Erythroblast (primary cell): ENCODE measurements at places on chromosomes 7 and 10.

- no peak for DNase-seq
Observed at GRCh38 chr7:47198159-47198558, 383.8 kb downstream of the TNS3 start.

- peak; percentile 81 for DNase-seq
Observed at GRCh38 chr10:74244097-74244685, 93.2 kb downstream of the ADK start.

DNA sequence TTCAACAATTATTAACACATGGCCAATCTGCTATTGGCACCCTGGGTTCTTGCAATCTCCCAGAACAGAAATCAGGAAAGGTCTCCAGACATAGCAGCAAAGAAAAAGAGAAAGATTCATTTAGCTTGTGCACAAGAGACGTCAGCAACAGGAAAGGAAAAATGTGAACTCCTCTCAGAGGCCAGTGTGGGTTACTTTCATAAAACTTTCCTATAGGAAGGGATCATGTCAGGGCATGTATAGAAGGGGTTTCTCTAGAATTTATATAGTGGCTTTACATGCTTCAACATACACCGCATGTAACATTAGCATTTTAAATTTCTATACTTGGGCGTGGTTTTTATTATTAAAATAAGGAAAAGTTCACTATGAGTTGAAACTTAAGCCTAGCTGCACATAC is 725.1 kb downstream of the SORCS1 start:
- no peak for DNase-seq

DNA sequence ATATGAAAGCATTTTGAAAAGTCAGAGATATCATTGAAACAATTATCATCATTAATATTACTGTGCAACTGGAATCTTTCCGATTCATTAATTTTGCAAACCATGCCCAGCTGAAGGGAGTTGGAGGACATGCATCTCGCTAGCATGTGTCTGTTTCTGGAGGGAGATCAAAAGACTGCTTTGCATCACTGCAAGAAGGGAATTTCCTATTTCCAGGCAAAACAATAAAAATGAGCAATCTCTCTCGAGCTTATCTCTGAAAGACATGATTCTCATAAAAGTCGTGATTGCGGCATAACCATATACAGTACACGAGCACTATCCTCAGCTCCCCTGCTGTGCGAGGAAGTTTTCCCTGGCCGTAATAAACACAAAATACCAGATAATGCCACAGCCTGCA is 607.6 kb upstream of the DPP6 start:
- no peak for DNase-seq

- DNase-seq = no peak
Observed at GRCh38 chr10:12077580-12078180, 8.9 kb downstream of the DHTKD1 start.

GRCh38 chr10:98262571-98262970 is 5.4 kb downstream of the LOXL4 start:
- DNase-seq = peak; percentile 53

DNA sequence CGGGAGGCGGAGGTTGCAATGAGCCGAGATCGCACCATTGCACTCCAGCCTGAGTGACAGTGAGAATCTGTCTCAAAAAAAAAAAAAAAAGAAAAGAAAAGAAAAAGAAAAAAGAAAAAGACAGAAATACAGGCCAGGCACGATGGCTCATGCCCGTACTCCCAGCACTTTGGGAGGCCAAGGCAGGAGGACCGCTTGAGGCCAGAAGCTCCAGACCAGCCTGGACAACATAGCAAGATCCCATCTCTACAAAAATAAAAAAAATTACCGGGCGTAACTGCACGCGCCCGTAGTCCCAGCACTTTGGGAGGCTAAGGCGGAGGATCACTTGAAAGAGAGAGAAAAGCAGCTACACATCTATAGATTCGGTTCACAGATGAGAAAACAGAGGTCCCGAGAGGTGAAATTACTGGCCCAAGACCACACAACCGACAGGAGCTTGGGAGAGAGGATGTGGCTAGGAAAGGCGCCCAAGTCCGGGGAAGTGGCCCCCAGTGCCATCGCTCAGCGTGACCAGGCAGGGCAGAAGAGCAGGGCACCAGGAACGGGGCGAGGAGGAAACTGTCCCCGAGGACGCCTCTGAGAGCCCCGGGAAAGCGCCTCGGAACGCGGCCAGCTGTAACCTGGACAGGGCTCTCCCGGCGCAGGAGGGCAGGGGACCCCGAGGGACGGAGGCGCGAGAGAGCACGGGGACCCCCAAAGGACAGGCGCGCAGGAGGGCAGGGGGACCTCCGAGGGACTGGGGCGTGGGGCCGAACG is 612 bp downstream of the SNX8 start:
- peak; percentile 59 for DNase-seq

DNA sequence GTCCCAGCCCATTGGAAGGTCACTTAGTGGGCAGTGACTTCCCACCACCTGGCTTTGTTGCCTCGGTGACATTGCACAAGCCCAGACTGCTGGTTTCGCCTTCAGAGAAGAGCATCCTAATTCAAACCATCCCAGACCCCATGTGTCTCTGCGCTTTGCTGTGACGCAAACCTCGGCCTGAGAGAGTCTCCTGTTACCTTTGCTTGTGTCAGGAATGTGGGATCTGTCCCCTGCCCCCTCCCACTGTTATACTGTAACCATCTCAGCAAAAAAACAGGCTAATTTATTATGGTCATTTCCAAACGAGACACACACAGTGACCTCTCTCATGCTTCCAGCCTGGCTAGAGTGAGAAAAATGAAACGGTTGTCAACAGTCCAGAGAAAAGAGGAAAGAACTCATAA is 25.0 kb upstream of the AQP1 start:
- DNase-seq = no peak

- no peak for DNase-seq
Observed at GRCh38 chr10:65143723-65144122, 1622.5 kb downstream of the REEP3 start.

- DNase-seq = no peak
Observed at GRCh38 chr7:151550656-151551286, 31.1 kb upstream of the RHEB start.

- peak; percentile 24 for DNase-seq
Observed at GRCh38 chr7:26857506-26858240, 6.7 kb downstream of the SKAP2 start.

DNA sequence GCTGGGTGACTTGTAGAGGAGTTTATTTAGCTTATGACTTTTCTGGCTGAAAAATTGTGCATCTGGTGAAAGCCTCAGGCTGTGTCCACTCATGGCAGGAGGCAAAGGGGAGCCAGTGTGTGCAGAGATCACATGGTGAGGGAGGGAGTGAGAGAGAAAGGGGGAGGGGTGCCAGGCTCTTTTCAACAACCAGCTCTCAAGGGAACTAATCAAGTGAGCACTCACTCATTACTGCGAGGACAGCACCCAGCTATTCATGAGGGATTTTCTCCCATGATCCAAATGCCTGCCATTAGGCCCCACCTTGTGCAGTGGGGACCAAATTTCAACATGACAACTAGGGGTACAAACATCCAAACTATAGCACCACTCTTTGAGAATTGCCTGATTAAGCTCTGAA is 590.2 kb downstream of the MAGI2 start:
- DNase-seq = no peak

GRCh38 chr10:111113238-111113960 is 36.6 kb downstream of the ADRA2A start:
- DNase-seq = no peak

- DNase-seq = no peak
Observed at GRCh38 chr10:13871776-13872175, 285.0 kb downstream of the PRPF18 start.

DNA sequence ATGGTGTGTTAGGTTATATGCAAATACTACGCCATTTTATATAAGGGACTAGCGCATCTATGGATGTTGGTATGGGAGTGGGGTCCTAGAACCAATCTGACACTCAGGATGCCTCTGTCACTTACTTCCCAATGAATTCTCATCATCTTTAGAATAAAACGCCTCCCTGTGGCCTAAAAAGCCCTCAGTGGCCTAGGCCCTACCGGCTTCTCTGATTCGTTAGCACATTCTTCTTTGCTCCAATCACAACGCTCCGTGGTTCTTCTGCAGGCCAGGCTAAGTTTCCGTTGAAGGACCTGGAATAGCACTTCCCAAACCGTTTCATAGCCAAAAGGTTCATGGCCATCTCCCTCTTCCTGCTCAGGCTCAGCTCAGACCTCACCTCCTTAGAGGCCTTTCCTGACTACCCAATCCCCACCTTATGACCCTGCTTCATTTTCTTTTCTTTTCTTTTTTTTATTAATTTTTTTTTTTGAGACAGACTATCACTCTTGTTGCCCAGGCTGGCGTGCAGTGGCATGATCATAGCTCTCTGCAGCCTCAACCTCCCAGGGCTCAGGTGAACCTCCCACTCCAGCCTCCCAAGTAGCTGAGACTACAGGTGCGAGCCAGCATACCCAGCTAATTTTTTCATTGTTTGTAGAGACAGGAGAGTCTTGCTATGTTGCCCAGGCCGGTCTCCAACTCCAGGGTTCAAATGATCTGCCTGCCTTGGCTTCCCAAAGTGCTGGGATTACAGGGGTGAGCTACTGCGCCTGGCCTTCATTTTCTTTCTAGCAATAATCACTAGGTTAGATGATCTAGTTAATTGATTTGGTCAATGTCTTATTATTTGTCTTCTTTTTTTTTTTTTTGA is 24.5 kb upstream of the YWHAG start:
- peak; percentile 42 for DNase-seq

DNA sequence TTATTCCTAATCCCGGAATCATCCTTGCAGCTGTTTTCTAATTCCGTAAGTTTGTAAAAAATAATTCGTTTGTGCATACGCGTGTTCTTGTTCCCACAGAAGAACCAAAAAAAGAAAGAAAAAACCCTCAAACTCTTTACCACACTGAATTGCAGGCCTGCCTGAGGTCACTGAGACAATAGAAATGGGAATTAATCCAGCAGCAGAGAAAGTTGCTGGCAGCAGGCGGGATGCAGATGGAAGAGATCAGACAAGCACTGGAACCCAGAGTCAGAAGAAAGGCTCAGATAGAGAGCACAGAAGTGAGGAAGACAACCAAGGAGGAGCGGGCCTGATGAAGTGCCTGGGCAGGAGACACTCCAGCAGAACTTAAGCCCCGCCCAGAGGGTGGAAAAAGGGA is 141.5 kb upstream of the VWC2 start:
- DNase-seq = no peak

DNA sequence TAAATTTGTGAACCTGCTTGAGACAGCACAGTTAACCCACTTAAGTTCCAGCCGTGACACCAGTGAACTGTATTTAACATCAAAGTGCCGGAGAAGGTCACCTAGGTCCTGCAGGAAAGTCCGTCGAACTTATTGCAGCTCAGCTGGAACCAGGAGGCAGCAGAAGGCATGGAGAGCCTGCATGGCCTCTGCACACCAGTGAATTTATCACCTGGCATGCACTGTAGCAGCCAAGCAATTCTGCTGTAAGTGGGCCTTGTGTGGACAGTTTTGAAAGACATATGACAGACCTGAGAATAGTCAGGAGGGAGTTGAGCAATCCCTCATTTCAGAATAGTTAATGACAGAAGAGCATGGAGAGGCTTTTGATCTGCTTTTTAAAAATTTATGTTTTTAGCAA is 108.8 kb downstream of the PLXDC2 start:
- DNase-seq = no peak

DNA sequence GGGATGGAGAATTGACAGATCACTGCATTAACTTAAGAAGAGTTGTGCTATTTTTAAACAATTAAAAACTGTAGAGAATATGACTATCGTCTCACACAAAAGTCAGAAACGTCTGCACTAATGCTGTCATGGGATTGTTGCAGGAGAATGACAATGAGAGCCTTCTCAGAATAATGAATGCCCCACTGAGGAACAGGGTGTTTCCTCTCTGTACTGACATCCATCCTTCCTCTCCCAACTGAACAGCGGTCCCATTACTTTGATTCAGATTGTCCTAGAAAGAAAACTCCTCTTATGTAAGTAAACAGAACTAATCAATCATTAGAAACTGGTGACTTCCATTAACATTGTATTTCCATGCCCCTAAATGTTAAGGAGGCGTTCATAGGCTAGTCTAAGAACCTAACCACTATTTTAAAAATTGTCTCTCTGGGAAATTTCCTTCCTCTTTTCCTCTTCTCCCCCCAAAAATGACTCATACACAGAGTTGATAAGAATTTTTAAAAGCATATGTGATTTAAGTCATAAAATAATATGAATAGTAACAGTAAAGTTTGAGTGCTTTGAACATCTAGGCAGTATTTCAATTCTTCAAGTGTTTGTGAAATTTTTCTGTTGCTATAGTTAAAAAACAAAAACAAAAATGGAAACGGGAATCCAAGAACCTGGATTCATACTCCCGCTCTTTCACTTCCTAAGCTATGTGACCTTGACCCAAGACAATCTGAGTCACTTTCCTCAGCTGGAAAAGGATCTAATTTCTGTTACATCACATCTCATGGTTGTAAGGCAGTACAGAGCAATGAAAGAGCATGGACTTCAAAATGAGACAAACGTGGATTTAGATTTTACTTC is 12.7 kb upstream of the MACC1 start:
- no peak for DNase-seq

DNA sequence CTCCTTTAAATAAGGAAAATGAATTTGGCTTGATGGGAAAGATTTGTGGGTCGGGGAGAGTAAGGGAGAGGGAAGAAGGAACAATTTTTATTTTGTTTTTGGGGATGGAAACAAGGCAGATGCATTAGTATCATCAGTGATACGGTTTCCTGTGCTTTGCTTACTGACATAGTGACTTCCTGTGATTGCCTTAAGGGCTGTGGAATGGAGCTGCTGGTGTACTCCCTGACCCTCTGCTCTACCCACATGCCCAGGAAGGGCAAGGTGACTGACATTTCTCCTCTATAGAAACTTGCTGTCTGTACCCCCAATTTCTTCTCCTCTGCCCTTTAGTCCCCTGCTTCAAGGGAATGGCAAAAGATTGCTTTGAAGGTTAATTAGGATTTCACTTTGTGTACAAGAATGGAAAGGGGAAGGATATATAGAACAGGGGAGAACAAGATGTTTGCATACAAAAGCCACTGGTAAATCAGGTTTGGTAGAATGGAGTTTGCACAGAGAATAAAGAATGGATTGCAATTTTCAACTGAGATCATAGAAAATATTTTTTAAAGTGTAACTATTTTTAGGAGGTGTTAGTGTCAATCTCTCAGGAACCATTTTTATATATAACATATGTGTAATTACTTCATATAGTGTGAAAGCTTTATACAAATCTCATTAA is 129.0 kb upstream of the AGR3 start:
- DNase-seq = no peak

DNA sequence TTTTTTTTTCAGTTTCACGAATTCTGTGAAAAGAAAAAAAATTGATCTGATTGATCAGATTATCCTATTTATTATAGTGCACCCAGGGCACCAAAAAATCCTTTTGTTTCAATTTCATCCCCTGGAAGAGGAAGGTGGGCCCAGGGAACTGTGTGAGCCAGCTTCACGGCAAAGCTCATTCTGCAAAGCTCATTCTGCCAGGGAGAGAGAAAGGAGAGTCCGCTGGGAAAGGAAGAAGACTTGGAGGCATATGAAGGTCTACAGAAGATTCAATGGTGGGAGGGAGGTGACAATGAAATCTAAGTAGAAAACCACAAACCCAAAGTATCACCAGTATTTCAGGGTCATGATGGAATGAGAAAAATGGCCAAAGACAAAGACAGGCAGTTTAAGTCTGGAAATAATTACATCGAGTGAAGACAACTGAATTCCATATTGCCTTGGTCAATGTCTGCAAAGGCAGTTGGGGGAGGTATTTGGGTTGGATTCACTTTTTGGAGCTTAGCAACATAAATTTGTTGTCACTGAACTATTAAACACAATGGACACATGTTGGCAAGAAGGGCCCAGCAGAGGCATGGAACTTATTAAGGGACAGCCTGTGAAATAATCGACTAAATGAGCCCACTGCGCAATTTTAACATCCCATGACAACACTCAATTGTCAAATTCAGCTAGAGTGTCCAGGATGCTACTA is 587.8 kb upstream of the MKI67 start:
- DNase-seq = no peak

- no peak for DNase-seq
Observed at GRCh38 chr7:135790371-135790977, 41.9 kb upstream of the FAM180A start.
